NCI-H524 treated with DMSO at 0.1 percent for 48 hours (cell line): ENCODE measurements at places on chromosomes 13 and 19.

DNA sequence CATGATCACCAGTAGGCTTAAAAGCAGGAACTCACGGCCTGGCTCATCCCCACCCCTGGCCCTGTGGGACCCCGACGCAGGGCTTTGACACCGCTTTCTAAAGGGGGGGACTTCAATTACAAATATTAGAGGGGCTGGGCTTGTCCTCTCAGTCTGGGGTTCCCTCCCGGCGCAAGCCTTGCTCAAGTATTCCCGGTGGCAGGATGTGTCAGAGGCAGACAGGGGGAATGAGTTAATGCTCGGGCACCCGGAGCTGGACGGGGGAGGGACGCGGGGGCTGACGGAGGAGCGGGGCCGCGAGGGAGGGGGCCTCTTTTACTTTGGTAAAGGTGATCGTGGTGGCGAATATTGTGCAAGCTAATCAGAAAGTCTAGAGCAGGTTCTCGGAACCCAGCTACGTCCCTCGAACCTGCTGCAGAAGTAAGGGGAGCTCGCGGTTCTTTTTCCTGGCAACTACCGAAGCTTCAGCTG lies 1.1 kb downstream of the FGF14 start:
- DNase-seq = no peak

GRCh38 chr13:72141855-72142519 lies 275.0 kb upstream of the DACH1 start:
- DNase-seq = no peak

DNA sequence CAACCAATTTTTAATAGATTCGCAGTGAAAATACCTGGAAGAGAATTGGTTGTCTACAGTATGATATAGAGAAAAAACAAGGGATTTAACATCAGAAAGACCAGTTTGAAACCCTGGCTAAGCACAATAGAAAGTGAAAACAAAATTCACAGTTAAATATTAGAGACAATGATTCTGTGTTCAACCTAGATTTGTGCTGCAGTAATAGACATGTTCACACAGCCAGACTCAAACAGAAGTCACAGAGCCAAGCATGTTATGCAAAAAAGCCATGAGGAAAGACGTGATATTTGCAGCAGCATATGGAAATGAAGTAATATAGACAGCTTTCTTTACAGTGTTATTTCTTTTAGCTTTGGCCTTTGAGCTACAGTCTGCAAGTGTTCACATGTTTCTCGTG lies 48.1 kb downstream of the SCEL start:
- no peak for DNase-seq

- DNase-seq = no peak
Observed at GRCh38 chr13:73324842-73325722, 266.3 kb downstream of the KLF5 start.

GRCh38 chr13:40152145-40152544 lies 496.7 kb downstream of the COG6 start:
- no peak for DNase-seq
